ENCODE measurements at places on chromosomes 6 and 20.

DNA sequence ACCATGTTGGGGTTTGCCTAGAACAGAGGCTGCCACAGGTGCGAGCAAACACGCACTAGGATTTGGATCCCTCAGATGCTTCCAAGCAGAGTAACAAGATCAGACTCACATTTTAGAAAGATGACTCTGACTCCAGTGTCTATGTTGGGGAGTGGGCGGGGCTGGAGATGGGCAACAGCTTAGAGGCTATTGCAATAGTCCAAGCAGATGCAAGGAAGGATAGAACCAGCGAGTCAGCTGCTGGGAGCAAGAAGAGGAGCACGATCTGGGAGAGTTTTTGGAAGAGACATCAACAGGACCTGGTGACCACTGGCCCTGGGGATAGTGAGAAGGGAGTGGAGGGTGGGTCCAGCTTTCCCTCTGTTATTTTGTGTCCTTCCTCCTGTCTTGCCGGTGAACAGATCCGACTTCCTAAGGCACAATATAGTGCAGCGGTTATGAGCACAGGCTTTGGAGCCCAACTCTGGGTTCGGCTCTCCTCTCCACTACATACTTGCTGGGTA is 52.7 kb downstream of the FGD2 start:
- no peak for DNase-seq

DNA sequence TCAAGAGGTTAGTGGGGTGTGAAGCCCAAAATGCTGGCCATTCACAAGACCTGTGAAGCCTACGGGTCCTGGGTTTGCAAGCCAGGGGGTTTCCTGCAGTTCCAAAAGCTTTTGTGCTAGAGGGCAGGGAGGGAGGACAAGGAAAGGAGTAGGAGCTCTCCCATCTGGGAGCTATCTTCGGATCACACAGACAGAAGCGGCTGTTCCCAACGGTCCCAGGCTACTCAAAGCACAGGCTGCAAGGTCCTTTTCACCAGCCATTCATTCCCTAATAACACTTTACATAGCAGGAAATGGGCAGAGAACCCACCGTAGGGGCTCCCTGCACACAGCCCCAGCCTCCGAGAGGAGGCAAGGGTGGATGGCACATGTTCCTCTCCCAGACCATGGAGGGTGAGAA is 296.9 kb downstream of the FOXC1 start:
- DNase-seq = no peak

- DNase-seq = no peak
Measured at GRCh38 chr6:101847690-101848089, 454.2 kb downstream of the GRIK2 start.

DNA sequence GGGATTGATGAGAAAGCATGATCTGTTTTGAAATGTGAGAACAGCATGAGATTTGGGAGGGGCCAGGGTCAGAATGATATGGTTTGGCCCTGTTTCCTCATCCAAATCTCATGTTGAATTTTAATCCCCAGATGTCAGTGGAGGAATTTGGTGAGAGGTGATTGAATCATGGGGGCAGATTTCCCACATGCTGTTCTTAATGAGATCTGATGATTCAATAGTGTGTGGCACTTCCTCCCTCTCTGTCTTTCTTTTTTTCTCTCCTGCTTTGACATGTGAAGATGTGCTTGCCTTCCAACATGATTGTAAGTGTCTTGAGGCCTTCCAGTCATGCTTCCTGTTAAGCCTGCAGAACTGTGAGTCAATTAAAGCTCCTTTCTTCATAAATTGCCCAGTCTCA is 1060.3 kb upstream of the CITED2 start:
- DNase-seq = no peak

GRCh38 chr6:97885325-97885724 is 602.3 kb upstream of the MMS22L start:
- no peak for DNase-seq

GRCh38 chr6:151044465-151045441 is 179.3 kb downstream of the MTHFD1L start:
- DNase-seq = no peak

GRCh38 chr6:124479991-124480430 is 482.2 kb upstream of the RNF217 start:
- no peak for DNase-seq

DNA sequence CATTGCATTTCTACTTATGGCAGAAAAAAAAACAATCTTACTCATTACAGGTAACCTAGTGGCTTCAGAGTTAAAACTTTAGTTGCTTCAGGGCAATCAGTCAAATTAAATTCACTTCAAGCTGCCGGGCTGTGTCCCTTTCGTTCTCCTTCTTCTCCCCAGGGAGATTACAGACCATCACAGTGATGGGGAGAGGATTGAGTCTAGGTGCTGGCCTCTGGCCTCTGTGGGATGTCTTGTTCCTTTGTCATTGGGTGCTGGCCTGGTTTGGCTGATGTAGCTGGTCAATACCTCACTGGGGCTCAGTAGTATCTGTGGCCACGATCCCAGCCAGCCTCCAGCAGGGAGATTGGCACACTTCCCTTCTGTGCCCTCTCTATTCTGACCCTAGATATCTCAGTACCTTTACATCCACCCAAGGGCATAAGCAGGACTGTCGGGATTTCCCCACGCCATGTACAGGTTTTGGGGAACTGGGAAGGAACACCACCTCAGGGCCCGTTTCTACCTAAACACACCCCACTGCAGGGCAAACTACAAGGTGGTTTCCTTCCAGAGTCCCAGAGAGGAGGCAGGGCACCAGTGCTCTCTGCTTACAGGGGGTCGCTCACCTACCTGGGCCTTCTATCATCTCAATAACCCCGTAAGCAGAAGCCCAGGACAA is 15.4 kb downstream of the FYN start:
- no peak for DNase-seq

DNA sequence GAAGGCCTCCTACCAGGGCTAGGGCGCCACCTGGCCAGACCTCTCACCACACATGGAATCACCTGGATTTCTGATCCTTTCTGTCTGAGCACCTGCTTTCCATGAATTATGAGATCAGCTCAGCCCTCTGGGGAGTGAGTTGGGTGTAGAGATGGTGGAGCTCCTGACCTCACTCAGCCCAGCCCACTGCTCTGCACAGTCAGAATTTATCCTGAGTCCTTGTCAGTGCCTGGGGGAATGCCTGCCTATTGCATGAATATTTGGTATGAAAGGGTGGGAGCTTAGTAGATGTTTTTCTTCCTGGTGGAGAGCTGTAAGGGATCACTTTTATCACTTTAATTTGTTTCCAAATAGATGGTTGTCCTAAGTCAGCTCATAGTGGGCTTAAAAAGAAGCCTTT is 47.5 kb downstream of the DTD1 start:
- no peak for DNase-seq

- DNase-seq = no peak
Measured at GRCh38 chr6:1346558-1347091, 34.7 kb downstream of the FOXQ1 start.

DNA sequence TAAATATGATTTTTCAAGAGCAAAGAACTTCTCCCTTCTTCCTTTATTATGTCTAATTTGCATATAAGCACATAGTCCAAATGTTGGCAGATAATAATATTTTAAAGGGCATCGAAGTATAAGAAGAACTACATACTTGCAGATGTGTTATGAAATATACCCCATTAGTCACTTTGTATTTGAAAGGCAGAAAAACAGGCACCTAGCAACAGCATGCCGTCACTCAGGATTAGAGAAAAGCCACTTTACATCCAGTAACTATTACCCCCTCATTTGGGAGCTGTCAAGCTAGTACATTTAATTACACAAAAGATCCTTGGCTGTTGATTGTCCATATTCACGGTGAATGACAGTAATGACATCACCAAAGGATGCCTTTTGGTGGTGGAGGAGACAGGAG is 99.3 kb upstream of the ARMC2 start:
- DNase-seq = no peak

- no peak for DNase-seq
Measured at GRCh38 chr6:29651413-29652197, 5.3 kb upstream of the MOG start.

- no peak for DNase-seq
Measured at GRCh38 chr6:137099689-137100403, 55.1 kb upstream of the IL20RA start.

GRCh38 chr6:151869787-151870186 is 62.3 kb downstream of the ESR1 start:
- DNase-seq = no peak

- no peak for DNase-seq
Measured at GRCh38 chr20:40648210-40649072, 40.6 kb downstream of the MAFB start.

GRCh38 chr6:81215092-81215432 is 537.4 kb downstream of the TENT5A start:
- no peak for DNase-seq

GRCh38 chr6:46973029-46973428 is 51.3 kb upstream of the ADGRF5 start:
- no peak for DNase-seq

GRCh38 chr6:137226697-137227096 is 7.5 kb upstream of the IFNGR1 start:
- no peak for DNase-seq

DNA sequence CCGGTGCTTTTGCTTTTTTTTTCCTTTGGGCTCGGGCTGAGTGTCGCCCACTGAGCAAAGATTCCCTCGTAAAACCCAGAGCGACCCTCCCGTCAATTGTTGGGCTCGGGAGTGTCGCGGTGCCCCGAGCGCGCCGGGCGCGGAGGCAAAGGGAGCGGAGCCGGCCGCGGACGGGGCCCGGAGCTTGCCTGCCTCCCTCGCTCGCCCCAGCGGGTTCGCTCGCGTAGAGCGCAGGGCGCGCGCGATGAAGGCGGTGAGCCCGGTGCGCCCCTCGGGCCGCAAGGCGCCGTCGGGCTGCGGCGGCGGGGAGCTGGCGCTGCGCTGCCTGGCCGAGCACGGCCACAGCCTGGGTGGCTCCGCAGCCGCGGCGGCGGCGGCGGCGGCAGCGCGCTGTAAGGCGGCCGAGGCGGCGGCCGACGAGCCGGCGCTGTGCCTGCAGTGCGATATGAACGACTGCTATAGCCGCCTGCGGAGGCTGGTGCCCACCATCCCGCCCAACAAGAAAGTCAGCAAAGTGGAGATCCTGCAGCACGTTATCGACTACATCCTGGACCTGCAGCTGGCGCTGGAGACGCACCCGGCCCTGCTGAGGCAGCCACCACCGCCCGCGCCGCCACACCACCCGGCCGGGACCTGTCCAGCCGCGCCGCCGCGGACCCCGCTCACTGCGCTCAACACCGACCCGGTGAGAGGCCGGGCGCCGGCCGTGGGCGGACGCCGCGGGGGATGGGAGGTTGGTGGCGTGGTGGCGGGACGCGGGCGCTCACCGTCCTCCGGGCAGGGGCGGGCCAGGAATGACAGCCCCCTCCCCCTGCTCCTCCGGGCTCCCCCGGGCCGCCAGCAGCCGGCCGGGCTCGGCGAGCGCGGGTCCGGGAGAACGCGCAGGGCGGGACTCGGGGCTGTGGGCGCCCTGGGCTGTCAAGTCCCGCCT is 606 bp downstream of the ID4 start:
- peak; percentile 78 for DNase-seq

GRCh38 chr6:35512006-35512405 is 690 bp downstream of the TULP1 start:
- DNase-seq = no peak

DNA sequence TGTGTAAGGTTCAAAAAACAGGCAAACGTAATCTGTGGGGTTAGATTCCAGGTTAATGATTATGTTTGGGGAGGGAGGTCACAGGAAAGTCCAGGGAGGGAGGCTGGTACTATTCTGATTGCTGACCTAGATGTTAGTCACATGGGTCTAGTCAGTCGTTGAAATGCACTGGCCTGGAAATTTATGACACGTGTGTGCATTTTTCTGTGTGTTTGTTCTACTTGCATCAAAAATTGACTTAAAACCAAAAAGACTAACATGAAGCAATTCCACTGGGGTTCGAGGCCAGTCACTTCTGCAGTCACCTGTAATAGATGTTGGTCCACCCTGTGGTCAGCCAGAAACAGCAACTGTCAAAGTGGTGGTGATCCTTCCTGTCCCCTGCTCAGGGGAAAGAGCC is 104.2 kb upstream of the MLN start:
- no peak for DNase-seq

DNA sequence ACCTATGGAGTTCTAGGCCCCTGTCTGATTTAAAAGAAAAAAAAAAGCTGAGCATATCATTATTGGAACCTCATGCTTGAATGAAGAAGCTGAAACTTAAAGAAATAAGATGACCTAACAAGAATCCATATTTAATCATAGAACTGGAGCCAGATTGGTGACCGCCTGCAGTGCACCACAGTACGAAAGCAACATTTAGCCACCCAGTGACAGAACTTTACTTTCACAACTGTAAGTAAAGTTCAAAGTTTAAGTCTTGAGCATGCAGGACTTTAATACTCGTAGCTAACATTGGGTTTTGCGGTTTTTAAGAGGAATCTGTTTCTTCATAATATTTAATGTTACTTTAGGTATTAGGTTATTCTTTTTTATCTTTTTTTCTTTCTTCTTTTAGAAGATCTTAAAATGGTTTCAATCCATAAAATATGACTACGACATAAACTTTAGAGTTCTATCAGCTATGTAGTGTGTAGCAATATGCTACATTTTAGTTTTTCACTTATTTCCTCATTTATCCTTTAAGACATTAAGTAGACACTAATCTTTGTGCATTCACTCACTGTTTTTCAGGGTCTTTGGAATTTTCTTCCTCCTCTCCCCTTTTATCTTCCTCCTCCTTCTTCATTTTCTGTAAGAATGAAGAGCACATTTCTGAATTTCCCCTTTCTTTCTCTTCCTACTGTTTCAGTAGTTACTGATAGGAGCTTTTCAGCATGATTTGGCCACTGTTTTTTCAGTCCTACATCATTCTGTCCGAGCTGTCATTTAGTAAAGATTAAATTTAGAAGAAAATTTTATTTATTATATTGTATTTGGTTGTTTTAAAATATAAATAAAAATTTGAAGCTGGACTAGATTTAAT is 514.1 kb downstream of the GRIK2 start:
- DNase-seq = no peak

- no peak for DNase-seq
Measured at GRCh38 chr6:16774437-16774836, 13.2 kb upstream of the ATXN1 start.

GRCh38 chr6:151705993-151706733 is 101.3 kb upstream of the ESR1 start:
- DNase-seq = no peak

- no peak for DNase-seq
Measured at GRCh38 chr6:154622618-154623336, 110.4 kb upstream of the SCAF8 start.

DNA sequence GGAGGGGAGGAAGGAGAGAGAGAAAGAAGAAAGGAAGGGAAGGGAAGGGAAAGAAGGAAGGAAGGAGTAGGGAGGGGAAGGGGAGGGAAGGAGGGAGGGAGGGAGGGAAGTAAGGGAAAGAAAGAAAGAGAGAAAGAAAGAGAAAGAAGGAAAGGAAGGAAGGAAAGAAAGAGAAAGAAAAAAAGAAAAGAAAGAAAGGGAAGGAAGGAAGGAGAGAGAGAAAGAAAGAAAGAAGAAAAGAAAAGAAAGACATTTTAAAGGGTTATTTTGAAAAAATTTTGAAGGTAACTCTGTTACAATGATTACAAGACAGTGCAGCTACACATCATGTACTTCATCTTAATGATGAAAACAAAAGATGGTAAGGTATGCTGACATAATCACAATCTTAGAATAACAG is 3.9 kb downstream of the KIAA0319 start:
- no peak for DNase-seq

GRCh38 chr20:4082406-4083097 is 67.2 kb upstream of the RNF24 start:
- peak; percentile 44 for DNase-seq

- DNase-seq = no peak
Measured at GRCh38 chr6:45326698-45327417, 1.3 kb upstream of the RUNX2 start.

Data from NCI-H526 (cell line).